ENCODE measurements at places on chromosomes 12 and 14.
A peak's percentile ranks its signal among the peaks of the same experiment; 100 is the strongest.

DNA sequence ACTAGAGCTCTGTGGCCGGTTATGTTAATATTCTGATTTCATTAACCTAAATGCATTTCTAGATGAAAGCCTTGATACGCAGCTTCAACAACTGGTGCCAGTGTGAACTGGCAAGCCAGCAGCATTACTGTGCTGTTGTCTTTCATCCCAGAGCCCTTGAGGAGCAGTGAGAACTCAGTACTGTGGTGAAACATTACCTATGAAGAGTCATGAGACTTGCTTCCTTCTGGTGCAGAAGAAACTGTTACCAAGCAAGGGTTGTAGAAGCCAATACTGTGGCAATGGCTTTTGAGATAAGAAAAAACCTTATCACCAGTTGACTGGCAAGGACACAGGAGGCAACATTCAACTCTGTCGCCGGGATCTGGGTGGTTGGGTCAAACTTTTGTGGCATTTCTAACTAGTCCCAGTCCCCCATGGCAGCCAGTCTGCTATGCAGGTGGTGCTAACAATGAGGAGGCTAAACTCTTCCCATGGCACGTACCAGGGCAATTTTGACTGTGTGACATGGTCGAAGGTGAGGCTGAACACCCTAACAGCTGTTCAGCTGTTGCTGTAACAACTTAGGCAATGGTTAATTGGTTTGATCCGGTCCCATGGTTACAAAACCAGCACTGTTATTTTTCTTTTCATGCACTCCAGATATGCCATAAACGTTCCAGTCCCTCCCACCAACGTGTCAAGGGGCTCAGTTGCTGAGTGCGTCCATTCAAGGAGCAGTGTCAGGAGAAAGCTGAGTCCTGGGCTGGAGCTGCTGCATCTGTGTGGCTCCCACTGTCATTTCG is 12.6 kb upstream of the LGALS3 start:
- DNase-seq = no peak

- DNase-seq = no peak
Observed at GRCh38 chr14:104694991-104695659, 5.7 kb downstream of the INF2 start.

DNA sequence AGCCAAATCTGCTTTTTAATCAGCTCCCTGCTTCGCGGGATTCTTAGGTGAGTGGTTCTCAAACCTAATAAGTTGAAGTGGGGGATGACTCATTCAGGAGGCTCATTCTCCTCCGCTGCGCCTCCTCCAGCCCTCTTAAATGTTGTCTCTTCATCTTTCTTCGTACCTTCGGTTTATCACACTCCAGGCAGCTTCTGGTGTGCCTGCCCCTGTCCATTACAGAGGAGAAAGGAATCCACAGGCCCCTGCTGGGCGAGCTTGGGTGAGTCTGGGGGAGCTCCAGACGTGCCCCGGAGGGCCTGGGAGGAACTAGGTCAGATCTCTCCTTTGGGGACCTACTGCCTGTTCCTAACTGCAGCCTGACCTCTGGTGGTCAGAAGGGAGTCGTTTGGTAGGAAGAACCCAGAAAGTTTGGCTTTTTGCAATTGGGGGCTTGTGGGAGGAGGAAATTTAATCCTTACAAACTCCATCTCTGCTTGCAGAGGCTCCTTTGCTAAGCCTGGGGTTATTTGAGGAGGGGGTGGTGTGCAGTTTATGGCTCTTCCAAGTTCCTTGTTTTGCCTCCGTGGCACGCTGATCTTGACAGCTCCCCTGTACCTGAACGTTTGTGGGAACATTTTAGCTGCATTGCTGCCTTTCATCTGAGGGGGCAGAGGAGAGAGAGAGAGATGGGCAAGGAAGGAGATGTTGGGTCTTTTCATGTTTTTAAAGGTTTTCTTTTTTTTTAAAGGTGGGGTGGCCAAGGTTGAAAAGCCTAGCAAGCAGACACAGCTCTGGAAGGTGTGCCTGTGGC is 84.1 kb upstream of the GNG2 start:
- DNase-seq = peak; percentile 59

DNA sequence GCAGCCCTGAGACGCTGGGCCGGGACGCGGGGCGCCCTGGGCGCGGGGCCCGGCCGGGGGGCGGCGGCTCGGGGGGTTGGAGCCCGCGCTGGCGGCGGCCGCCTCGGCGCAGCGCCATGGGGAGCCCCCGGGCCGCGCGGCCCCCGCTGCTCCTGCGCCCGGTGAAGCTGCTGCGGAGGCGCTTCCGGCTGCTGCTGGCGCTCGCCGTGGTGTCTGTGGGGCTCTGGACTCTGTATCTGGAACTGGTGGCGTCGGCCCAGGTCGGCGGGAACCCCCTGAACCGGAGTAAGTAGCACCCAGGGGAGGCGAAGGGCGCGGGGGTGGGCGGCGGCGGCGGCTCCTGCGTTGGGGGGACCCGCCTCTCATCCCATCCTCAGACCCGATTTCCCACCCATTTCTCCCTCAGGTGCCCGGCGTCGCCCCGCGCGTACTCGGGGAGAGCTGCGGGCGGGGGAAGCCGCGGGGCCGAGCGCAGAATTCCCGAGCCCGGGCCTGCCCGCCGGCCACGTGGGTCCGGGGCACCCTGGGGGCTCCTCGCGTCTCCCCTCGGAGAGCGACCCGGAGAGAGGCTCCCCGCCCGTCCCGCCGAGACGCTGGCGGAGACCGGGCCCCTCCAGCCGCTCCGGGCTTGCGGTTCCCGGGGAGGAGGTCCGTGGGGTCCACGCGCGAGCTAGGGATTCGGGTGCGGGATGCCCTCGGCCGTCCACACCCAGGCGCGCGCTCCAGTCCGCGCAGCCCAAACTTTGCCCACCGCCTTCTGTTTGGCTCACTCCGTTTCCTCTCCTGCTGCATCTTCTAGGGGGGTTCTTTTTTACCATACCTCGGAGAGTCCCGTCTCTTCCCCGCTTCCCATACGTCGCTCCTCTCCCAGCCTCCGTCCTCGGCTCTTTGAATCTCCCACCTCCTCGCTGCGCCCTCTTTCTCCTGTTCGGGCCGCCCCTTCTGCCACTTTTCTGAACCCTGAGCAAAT is 807 bp downstream of the B4GALNT3 start:
- DNase-seq = peak; percentile 37

- peak; percentile 16 for DNase-seq
Observed at GRCh38 chr12:29309320-29309902, 71.6 kb downstream of the ERGIC2 start.

DNA sequence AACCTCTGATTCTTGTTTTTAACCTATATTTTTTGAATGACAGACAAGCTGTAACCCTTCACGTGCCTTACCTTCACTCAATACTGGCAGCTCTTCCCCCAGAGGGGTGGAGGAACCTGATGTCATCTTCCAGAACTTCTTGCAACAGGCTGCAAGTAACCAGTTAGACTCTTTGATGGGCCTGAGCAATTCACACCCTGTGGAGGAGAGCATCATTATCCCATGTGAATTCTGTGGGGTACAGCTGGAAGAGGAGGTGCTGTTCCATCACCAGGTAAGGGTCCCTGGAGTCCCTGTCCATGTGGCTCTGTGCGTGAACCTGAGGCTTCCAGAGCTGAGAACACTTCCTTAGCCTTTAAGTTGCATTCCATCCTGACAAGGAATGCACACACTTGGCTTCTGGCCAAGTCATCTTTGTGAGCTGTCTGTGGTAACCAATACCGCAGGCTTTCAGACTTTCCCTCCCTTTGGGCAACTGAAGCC is 22.7 kb downstream of the TRAFD1 start:
- no peak for DNase-seq

- DNase-seq = no peak
Observed at GRCh38 chr14:100051543-100051942, 13.7 kb upstream of the EVL start.

- no peak for DNase-seq
Observed at GRCh38 chr12:92442782-92443181, 260.0 kb upstream of the PLEKHG7 start.

DNA sequence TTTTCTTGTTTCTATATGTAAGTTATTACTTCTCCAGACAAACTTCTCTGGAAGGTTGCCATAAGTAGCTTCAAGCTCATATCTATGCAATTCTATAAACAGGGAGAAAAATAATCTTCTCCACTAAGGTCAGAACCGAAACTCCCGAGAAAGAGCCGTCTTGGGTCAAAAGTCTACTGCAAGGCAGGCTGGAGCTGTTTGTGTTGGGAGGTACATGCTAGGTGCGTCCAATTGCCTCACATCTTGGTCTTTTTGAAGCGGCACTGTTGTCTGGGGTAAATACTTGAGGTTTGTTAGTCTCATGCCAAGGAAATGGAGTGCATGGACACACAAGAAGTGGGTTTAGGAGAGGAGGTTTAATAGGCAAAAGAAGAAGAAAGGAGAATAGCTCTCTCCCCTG is 674.7 kb upstream of the TMEM132C start:
- DNase-seq = no peak

- DNase-seq = no peak
Observed at GRCh38 chr14:53350866-53351265, 197.7 kb upstream of the DDHD1 start.

GRCh38 chr14:92665661-92666110 is 82.7 kb downstream of the LGMN start:
- DNase-seq = no peak

DNA sequence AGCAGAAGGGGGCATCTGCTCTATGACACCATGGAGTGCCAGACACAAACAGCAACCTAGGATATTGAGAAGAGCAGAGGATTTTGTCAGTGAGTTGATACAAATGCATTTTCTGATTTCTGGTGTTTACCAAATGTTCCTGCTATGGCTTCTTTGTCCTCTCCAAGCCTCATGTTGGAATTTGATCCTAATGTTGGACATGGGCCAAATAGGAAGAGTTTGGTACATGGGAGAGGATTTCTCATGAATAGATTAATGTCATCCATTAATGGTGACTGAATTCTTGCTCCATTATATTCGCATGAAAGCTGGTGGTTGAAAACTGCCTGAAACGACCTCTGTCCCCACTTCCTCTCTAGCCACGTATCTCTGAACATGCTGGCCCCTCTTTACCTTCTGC is 1002.2 kb upstream of the FLRT2 start:
- no peak for DNase-seq

DNA sequence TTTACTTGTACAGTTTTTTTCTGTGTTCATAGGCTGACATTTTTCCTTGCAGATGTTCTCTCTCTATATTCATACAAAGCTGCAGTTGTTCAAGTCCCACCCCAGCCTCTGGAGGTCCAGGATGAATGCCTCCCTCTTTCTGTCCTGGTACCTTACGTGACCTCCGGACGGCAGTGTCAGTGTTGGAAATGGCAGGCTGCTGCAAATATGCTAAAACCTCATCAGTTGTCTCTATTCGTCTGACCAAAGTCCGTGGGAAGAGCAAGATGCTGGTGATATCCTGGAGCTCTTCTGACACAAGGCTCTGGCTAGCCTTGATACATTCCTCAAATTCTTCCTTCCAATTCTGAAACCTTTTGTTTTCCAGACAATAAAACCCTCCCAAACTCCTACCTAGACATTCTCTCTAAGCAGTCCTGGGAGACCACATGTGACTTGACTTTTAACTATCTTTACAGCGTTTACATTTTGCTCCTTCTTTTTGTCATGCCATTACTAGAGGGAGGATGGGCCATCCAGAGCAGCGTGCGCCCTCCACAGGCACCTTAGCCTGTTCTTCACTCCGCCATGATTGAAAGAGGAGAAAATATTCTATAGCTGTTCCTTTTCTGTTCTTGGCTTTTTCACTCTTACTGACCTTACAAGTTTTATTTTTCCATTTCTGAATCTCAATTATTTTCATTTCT is 143.6 kb downstream of the RGS6 start:
- DNase-seq = no peak

GRCh38 chr12:53481939-53482586 is 17.2 kb downstream of the MAP3K12 start:
- DNase-seq = peak; percentile 58

DNA sequence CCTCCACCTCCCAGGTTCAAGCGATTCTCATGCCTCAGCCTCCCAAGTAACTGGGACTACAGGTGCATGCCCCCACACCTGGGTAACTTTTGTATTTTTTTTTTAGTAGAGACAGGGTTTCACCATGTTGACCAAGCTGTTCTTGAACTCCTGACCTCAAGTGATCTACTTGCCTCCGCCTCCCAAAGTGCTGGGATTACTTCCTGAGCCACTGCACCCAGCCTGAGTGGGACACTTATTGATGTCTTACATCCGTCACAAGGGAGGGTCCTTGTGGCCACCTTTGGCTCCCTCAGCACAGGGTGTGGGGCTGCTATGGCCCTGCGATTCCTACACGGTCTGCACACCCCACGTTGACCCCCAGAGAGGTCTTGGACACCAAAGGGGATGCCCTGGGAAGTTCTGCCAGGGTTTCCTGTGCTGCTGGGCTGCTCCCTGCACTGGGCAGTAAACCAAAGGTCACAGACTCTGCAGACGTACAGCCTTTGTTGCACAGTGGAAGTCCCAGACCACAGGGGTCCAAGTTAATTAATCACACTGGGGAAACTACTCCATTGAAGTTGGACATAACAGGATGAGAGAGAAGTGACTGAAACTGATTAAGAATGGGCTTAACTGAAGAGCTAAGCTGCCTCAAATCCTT is 95.7 kb downstream of the SAMD4A start:
- DNase-seq = no peak

- no peak for DNase-seq
Observed at GRCh38 chr12:83388551-83388950, 701.8 kb downstream of the TMTC2 start.

DNA sequence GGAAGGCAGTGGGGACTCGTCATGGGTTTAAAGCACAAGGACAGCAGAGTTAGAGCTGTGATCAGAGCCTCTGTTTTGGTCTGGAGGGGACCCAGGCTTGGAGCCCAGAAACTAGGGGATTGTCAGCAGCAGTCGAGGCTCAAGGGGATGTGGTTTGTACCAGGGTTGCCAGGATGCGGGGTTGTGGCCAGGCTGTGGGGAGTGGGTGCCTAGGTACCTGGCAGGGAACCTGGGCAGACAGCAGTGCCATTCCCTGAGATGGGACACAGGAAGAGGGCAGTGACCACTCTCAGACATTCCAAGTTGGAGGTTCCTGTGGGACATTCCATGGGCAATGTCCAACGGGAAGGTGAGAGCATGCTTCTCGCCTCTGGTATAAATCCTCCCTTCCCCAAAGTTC is 222.3 kb downstream of the SLC41A2 start:
- no peak for DNase-seq

DNA sequence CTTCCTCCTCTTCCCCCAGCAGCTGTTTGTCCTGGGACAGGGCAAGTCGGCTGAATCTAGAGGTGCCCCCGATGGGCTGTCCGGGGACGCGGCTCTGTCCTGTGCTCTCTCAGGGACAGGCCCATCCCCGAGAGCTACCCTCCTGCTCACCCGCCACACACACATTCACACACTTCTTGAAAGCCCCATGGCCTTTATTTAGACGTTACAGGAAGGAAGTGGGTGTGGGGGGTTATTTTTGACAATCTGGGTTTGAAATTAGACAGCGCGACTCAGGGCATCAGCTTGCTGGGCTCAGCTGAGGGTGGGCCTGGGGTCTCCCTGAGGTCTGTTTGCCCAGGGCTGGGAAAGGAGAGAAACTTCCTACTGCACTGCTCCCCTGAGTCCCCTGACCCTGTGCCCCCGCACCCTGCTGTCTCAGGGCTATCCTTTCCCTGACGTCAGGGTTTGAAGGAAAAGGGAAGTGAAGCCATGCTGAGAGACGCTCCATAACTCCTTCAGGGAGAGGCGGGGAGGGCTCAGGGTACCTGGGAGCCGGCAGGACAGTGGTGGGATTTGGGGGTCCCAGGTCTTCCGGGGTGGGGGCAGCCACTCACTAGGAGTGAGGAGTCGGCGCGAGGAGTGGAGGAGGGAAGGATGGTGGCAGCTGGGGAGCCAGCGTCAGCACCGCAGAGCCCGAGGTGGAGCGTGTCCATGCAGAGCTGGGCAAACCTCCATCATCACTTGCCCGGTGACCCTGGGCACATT is 8.1 kb downstream of the PTPN6 start:
- DNase-seq = peak; percentile 87

- DNase-seq = no peak
Observed at GRCh38 chr14:101379842-101380241, 181.5 kb upstream of the DIO3 start.

All from OCI-LY7 (cell line).